ENCODE measurements at places on chromosomes 16 and 17.

- no peak for DNase-seq
Observed at GRCh38 chr16:88026964-88027938, 76.0 kb downstream of the BANP start.

DNA sequence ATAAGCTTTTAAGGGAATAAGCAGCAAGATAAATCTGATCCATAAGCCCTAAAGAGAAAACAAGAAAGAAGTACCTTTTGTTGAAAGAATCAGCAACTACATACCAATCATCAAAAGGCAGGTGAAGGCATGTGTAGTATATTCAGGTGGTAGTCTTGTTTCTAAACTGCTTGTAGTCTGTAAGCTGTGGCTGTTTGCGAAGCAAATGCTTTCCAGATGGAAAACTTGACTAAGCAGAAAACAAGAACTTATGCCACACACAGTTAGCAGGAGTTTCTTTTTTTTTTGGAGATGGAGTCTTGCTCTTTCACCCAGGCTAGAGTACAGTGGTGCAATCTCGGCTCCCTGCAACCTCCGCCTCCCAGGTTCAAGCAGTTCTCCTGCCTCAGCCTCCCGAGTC lies 5.7 kb downstream of the CBX1 start:
- no peak for DNase-seq

- DNase-seq, result no peak
Observed at GRCh38 chr17:50918933-50919296, 52.8 kb upstream of the TOB1 start.

DNA sequence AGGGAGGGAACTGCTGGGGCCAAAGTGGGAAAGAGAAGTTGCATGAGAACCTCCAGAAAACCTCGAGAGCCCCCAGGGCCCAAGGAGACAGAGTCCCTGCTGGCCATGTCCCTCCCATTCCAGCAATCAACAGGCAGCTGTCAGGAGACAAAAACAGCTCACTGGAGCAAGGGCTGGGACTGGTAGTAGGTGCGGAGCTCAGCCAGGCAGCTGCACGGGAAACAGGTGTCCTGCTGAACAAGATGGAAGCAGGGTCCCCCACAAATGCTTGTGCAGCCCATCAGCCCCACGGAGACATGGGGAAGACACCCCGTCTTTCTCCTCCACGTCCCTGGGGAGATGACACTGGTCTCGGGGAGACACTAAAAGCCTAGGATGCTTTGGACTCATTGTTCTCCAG lies 34.5 kb downstream of the SDK2 start:
- DNase-seq, result no peak

DNA sequence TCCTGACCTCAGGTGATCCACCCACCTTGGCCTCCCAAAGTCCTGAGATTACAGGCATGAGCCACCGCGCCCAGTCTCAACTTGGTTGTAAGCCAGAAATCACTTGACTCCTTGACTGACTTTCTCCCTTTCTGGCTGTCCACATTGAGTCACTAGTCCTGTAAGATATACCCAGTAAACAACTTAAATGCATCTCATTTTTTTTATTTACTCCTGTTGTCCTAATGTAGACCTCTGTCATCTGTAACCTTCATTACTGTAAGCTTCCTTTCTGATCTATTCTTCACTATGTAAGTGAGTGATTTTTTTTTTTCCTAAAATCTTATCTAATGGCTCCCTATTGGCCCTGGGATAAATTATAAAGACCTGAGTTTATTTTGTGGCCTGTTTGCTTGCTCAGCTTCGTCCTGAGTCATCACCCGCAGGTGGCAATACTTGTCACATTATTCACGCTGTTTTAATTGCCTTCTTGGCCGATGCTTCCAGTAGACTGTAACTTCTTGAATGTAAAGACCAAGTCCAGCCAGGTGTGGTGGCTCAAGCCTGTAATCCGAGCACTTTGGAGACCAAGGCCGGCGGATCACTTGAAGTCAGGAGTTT lies 41.0 kb downstream of the PAFAH1B1 start:
- no peak for DNase-seq

- no peak for DNase-seq
Observed at GRCh38 chr16:83806731-83807130, 1.0 kb upstream of the HSBP1 start.

GRCh38 chr17:68704871-68705713 lies 103.9 kb upstream of the FAM20A start:
- DNase-seq, result no peak

DNA sequence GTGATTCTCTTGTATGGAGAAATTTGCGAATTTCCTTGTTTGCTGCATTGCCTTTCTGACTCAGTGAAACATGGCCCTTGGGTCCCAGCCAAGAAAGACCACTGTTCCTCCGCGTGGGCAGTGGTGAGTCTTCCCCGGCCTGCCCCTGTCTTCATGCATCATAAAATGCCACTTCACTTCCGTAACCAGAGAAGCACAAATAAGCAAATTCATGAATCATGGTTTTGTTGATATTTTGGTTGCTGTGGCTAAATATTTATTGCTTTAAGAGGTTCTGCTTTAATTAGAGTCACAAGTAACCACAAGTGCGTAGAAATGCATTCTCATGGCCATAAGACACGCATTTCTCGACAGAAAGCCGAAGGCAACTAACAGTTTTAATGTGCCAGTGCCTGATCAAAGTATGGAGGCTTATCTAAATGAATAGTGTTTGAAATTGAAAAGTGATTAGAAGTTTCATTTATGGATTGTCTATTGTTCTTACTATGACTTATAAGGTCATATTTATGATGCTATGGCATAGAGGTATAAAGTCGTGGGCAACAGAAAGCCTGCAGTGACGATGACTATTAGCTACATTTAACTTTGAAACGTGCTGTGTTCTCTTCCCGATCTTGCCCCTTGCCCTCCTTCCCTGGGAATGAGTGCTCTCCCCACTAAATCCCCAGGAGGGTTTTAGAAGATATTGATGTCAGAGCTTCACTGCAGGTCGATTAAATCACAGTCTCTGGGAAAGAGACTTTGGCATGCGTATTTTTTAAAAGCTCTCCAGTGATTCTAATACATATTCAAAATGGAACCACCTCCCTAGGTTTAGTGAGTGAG lies 76.0 kb downstream of the WIPI1 start:
- no peak for DNase-seq

Measured in esophagus squamous epithelium (tissue), 5 donors.